ENCODE measurements at places on chromosomes 13 and 19.

DNA sequence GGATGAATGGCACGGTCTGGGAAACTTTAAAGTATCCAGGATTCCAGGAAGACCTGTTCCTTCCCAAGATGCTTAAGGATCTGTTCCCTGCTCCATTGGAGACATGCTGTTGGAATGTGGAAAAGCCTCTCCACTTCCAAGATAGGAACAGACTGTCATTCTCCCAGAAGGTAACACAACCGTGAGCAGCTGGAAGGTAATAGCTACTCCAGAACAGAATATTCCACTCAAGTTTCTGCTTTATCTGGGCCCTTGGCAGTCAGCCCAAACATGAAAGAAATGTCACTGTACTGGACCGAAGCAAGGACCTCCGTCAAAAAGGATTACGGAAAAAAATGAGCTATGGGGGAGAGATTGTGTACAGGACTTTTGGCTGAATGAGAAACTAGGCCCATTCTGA lies 420.9 kb upstream of the NBEA start:
- no peak for DNase-seq

DNA sequence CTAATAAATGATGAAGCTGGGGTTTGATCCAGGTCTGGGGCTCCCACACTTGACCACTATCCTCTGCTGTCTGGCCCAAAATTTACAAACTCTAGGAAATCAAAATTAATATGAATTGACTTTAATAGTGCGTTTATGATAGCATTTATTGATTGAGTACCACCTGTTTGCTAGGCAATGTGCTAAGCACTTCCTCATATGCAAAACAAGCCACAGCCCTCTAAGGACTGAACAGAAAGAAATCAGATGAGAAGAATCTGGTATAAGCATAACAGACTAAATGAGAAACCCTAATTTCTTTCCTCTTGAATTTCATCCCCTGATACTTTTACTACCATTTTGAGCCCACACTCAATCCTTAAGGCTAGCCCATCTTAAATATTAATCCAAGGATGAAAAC lies 6.6 kb upstream of the MLNR start:
- no peak for DNase-seq

DNA sequence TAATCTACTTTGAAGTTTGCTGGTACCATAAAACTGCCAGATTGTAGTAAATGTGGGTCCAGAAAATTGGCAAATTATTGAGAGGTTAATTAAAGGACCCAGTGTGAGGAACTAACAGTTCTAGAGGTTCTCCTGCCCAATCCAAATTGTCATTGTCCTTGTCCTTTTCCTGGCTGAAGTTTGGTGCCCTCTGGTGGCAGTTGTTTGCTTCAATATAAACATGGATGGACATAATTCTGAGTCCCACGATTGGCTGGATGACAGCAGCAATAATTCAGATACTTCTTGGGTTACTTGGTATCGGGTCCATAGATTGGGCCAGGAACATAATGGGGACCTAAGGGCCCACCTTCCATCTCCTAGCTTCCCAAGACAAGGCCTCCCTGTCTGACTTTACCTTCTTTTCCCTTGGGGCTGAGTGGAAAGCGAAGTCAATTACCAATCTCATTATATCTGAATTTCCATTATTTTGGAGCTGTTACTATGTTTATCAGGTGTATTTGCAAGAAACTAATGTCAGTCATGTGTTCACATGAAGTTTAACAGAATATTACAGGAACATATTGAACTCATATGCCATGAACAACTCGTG lies 33.8 kb upstream of the GARRE1 start:
- peak; percentile 69 for DNase-seq

DNA sequence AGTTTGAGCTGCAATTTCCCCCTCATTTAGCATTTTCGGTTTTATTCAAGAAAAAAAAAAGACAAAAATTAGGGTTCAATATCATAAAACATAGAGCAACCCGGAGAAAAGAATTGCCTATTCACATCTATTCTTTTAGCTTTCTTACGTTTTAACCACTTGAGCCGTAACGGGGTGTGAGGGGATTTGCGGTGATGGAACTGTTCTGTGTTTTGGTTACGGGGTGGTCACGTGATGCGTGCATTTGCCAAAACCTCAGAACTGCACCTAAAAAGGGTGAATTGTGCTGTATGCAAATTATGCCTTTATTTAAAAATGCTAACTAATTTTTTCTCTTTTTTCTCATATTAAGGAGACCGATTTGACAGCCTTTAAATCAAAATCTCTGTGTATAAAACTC lies 22.1 kb downstream of the CLEC11A start:
- no peak for DNase-seq

- no peak for DNase-seq
These were observed 292.9 kb downstream of the DNAJC15 start for GRCh38 chr13:43316281-43316680.

- DNase-seq, result no peak
These were observed 632.0 kb upstream of the MIR17HG start for GRCh38 chr13:90715485-90715884.
